C1 segment of cervical spinal cord (tissue), 14 donors: ENCODE measurements at places on chromosomes 1 and 21.

- no peak for DNase-seq
Measured at GRCh38 chr1:170162459-170163246, 16.9 kb downstream of the NTMT2 start.

DNA sequence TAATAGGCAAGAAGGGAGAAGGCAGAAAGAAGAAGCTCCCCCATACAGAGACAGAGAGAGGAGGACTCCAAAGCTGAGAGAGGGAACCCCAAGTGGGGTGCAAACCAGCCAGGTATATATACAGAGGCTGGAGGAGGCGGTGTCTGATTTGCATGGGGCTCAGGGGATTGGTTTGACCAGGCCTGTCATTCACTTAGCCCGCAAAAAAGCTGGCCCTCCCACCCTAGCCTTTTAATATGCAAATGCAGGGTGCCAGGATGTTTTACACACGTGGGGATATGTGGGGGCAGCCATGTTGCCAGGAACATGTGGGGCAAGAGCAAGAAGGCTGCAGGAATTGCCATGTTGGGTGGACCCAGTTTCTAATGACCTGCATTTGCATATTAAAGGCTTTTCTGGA, 37.0 kb upstream of the TENT5B start:
- no peak for DNase-seq

DNA sequence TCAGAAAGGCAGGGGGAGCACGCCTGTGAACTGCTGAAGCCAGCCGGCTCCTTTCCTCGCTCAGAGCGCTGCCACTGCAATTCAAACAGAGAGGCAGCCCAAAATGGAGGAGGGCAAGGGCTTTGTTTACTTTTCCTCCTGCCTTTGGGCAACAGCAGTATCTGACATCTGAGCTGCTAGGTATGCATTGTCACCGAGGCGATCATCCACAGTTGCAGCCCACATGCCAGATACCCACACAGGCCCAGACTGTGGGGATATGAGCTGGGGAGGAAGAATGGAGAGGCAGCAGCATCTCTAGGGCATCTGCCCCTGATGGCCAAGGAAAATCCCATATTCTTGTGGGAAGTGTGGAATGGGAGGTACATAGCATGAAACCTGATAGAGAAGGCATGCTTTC, 357.1 kb downstream of the BARHL2 start:
- DNase-seq = no peak

DNA sequence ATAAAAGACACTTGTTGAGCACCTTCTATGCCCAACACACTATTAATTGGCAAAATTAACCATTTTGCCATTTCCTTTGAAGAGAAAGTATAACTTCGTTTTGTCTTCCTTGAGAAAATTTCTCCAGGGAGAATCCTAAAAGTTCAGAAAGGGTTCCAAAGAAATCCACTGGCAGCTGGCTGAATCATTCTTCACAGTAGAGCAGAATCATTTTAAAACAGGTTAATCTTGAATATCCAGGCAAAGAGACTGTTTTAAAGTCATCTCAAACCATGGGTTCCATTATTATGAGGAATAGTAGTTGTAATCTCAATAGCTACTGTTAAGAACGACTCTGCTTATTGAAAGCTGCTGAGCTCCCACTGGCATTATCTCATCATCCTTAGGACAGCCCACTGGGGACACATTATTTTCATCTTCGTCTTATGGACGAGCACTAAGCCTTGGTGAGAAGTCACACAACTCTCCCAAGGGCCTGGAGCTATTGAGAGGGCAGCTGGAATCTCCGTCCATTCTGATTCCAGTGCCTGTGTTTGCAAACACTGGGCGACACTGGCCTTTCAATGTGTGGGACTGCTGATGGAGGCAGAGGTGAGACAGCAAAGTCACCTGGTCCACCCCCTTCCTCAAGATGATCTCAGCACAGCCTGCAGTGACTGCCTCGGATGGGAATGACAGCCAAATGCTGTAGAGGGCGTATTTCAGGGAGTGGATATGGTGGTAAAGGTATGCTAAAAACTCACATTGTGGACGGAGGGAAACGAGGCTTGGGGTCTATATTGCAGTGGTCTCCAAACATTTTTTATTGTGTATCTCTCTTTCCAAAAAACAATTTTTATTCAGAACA, 15.3 kb upstream of the PGBD5 start:
- DNase-seq = no peak

GRCh38 chr1:4695241-4695640, 40.8 kb downstream of the AJAP1 start:
- DNase-seq = no peak

DNA sequence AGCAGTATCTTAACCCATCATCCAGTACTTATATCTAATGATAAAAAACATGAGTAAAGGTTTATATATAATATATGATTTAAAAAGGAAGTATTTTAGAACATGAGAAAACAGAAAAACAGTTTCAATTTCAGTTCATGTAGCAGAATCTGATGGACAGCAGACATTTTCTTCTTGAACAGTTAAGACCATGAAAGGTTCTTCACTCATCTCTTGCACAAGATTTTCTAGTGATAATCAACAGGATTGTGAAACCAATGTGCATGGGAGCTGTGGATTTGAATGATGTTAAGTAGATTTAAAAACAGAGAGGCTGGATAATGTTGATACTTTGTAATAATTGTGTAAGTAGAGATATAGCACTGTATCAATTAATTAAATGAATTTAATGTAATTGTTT, 1297.6 kb downstream of the BRINP3 start:
- no peak for DNase-seq

- DNase-seq = no peak
Measured at GRCh38 chr1:79052829-79053449, 46.4 kb upstream of the ADGRL4 start.

DNA sequence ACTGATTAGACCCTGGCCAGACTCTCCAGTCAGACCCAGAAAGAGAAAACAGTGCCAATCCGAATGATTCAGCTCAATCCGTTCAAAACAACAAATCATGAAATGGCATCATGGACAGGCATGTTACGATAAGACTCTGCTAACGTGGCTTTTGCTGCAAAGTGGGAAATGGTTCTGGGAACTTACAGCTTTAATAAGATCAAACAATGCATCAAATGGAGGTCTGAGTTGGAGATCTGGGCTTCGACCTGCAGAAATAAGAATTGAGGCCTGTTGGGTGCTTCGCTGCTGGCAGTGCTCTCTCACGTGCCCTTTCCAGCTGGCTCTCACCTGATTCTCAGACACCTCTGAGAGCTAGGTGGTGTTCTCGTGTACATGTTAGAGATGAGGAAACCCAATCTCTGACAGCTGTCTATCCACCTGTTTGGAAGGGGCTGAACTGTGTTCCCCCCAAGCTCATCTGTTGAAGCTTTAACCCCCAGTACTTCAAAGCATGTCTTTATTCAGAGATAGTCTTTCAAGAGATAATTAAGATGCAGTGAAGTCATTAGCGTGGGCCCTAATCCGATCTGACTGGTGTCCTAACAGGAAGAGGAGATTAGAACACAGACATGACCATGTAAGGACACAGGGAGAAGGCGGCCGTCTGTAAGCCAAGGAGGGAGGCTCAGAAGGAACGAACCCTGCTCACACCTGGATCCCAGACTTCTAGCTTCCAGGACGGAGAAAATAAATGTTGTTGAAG, 45.5 kb upstream of the ETS2 start:
- DNase-seq = no peak

DNA sequence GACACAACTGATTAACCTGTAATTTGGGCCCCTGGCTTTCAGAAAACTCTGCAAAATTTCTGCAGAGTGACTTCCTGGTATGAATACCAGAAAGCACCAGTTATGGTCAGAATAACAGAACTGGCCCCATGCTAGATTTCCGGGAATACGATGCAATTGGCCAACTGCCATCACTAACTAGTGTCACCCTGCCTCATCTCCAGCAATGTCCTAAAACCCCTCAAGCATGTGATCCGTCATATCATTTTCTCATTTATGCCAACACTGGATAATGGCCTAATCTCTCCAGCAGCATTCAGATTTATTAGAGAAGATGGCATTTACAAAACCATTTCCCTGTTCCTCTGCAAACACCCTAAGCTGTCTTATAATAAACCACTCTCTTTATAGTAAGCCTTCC, 15.4 kb downstream of the KAZN start:
- DNase-seq = no peak

GRCh38 chr21:43591571-43591970, 67.7 kb downstream of the HSF2BP start:
- DNase-seq = no peak

GRCh38 chr1:33515607-33516006, 43.2 kb downstream of the ZSCAN20 start:
- DNase-seq = no peak

GRCh38 chr1:204812842-204813241, 57.8 kb upstream of the NFASC start:
- DNase-seq = no peak

- DNase-seq = no peak
Measured at GRCh38 chr1:34695580-34695979, 59.3 kb upstream of the GJB5 start.

- no peak for DNase-seq
Measured at GRCh38 chr1:41093826-41094225, 72.3 kb upstream of the SLFNL1 start.

- DNase-seq = no peak
Measured at GRCh38 chr1:101915597-101915996, 81.1 kb downstream of the OLFM3 start.

DNA sequence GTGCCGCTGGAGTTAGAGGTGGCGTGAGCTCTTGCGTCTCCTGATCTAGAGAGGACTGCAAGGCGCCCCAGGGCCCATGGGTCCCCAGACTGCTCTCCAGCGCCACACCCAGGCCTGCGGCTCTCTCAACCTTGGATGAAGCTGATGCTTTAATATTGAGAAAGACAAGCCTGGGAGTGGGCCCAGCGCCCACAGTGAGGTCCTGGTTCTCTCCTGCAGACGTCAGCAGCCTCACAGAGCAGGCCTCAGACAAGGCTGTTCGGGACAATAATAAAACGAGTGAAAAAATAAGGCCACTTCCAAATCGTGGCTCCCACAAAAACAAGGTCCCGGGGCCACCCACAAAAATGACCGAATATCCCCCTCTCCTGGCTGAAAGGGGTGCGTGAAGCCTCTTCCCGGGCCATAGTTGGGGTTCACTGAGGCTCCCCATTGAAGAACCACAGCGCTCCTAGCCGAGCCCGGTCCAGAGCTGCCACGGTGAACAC, 6.0 kb upstream of the DNMT3L start:
- no peak for DNase-seq

DNA sequence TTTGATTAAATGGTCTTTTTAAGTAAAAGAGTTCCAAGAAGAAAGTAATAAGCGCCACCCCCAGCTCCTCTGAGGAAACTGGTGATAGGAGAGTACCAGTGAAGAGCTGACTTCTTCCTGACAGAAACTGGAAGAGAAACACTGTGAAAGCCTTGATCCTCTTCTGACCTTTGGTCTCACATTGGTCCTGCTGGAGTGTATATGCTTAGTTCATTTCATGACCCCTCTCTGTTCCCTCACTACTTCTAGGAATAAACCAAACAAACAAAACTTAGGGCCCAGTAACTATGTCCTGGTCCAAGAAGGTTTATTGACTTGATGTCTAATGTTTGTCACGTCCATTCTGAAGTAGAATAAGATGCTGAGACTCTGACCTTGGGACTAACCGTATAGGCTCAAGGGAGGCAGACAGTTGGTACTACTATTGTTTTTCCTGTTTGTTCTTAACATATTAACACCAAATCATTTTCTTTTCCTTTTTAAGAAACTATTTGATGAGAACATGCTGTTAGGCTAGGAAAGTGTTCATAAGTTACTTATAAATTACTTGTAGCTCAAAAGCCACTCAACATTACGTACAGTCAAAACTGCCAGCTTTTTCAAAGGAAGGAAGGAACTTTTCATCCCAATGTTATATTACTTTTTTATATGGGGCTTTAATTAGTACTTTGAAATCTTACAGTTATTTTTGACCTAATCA, 57.9 kb downstream of the MIER1 start:
- DNase-seq = no peak

DNA sequence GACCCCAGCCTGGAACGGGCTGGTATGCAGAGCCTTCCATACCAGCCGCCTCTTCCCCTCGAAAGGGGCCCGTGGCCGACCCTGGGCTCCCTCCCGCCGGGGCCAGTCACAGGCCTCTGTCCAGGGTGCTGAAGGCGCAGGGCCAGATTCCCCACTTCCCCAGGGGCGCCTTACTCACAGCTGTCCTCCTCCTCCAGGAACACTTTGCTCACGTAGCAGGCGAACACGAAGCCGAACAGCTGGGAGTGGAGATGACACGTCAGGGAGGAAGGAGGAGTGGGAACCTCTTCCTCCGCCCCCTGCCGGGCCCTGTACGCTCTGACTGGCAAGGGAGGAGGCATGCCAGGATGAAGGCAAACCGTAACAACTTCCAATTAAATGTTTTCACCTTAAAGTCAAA, 57.3 kb downstream of the NKAIN1 start:
- no peak for DNase-seq

- no peak for DNase-seq
Measured at GRCh38 chr1:116852910-116853309, 56.8 kb upstream of the PTGFRN start.

- no peak for DNase-seq
Measured at GRCh38 chr1:177959811-177960515, 9.9 kb downstream of the SEC16B start.

DNA sequence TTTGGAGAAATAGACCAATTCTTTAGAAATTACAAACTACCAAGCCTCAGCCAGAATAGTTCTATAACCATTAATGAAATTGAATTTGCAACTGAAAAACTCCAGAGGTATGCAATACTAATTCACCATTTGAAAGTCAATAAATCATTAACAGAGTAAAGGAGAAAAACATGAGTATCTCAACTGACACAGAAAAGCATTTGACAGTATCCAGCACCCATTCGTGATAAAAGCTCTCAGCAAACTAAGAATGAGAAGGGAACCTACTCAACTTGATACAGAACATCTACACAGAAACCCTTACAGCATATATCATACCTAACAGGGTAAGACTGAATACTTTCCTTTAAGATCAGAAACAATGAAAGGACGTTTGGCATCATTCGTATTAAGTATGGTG, 54.3 kb downstream of the ST6GALNAC5 start:
- no peak for DNase-seq

DNA sequence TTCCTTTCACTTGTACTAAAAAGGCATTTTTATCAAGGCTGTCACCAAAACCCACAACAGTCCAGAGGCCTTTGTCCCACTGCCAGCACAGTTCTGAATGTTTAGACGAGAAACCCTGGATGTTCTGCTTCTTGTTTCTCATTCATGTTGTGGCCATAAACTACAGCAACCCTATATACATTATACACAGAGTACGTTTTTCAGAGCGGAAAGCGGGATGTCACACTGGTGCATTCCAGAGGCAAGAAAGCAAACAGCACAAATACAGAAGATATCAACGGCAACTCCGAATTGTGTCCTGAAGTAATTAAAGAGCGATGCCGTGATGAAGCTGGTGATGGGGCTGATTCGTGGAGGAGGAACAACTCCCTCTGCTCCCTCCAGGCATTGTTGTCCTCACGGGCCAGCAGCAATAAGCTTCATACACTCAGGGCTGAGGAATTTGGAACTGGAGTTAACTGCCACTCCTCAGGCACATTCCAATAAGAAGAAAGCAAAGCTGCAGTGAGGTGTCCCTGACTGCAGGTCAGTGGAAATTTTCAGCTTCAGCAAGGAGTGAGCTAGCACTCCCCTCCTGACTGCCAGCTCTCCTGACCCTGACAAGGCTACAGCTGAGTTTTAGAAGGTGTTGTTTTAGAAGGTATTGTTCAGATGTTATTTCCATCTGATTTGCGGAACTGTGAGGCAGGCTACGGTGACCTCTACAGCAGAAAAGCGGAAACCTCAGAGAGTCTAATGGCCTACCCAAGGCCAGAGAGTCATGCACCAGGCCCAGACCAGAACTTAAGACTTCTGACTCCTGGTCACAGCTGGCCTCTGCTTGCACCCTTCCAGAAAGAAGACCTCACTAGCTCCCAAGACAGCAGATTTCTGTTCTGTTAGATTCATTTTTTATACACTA, 149.0 kb downstream of the TGFBR3 start:
- DNase-seq = no peak
